Activated CD8-positive, alpha-beta memory T cell treated with anti-CD3 and anti-CD28 coated beads for 4 hours (primary cell): ENCODE measurements at places on chromosomes 16 and 17.
A peak's percentile ranks its signal among the peaks of the same experiment; 100 is the strongest.

DNA sequence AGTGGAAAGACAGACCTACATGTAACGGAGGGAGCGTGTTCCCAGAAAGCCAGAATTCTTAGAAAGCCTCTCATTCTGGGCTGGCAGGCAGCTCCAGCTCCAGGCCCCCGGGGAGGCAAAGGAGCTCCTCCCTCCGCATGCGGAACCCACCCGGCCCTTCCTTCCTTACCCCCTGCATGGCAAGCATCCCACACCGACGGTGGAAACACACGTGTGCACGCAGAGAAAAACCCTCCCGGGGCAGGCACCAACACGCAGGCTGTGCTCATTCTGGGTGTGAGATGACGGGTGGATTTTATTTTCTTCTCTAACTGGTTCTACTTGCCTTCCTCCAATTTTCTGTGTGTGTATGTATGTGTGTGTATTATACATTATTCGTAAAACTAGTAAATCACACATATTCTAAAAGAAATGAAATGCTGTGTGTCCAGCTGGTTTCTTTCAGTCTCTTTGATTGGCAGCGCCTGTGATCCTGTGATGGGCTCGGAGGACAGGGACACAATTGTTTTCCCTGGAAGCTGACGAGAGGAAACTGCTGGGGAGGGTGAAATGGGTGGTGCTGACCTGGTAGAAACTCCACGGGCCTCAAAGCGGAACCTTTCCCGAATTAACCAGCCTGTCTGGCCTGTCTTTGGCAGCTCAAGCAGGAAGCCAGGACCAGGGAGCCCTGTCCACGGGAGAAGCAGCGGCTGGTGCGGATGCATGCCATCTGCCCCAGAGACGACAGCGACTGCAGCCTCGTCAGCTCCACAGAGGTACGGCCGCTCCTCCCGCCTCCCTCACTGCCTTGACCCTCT lies 22.2 kb downstream of the CARD14 start:
- DNase-seq = no peak

- no peak for DNase-seq
Observed at GRCh38 chr17:61239327-61239726, 160.3 kb upstream of the TBX2 start.

DNA sequence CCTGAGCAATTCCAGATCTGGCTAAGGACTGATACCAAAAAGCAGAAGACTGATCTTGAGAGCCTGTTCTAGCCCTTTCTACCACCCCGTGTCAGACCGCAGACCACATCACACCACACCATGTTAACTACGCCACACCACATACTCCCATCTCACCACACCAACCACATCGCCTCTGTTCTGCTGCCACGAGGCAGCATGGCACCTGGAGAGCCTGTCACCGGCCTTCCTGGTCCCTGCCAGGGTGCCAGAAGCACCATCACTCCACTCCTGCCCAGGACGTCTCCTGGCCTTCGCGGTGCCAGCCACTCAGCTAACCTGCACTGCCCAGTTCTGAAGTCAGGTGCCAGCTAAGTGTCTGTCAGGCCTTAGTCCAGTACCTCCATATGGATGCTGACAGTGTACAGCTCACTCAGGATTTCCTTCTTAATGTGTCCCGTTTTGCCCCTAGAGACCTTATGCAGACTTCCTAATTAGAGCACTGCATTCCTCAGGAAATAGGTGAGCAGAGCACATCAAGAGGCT lies 37.2 kb upstream of the BCAR1 start:
- peak; percentile 28 for DNase-seq

DNA sequence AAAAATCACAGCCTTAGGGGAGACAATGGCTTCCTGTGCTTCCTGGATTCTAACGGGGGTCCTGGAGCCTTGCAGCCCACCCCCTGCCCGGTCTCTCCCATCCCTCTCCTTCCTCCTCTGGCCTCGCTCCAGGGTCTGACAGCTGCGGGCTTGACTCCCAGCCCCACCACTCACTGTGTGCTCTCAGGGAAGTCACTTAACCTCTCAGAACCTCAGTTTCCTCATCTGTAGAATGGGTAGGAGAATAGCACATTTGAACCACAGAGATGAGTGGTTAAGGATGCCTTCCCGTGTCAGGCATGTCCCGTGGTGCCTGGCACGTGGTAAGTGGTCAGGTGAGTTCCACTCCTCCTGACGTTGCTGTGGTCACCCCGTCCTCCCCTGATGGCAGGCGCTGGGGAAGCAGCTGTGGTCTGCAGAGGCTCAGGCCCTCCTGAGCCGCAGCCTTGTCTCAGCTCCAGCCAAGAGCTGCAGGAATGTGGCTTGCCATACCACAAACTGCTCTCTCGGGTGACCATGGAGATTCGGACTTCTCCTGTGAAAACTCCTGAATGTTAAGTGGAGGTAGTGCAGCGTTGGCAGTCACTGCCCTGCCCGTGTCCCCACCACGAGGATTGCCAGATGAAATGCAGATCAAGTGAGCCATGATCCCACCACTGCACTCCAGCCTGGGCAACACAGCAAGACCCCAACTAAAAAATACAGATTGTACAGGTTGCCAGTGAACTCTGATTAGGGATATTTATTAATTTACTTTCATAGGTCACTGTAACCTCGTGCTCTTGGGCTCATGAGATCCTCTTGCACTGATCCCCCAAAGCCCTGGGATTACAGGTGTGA lies 85.7 kb downstream of the NT5M start:
- no peak for DNase-seq

DNA sequence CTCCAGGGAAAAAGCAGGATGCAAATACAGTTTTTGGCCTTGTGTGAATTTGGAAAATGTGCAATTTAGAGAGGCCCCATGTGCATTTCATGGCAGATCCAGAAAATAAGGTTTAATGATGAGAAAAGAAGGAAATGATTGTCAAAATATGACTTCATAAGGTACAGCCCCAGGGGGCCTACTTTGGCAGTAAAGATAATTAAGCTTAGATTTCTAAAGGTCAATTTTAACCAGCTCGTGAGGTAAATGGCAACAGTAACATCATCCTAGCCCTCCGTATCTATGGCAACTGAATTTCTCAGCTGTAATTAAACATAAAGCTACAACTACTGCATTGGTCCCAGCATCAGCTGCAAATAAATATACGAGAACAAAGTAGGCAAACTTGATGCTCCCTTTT lies 30.0 kb upstream of the PRSS54 start:
- no peak for DNase-seq

DNA sequence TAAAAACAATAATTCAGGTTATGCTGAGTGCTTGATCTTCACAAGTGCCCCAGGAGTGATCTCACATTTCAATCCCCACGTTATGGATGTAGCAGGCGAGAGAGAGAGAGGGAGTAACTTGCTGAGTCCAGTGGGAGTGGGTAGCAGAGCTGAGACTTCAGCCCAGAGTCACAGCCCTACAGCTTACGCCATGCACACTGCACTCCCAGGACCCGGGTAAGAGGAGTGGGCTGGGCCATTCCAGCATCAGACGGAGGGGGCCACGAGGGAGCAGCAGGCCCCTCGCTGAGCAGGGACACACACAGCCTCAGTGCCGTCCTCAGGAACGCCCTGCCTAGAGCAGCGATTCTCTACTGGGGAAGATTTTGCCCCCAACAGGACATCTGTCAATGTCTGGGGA lies 9.8 kb upstream of the KIF19 start:
- no peak for DNase-seq

- DNase-seq = no peak
Observed at GRCh38 chr17:862582-862981, 80.4 kb downstream of the MRM3 start.

GRCh38 chr16:3305109-3306068 lies at the start of the genes TIGD7 and ZNF75A:
Gene TIGD7, minus strand, starts transcription at chr16:3305430. Its CDS starts 4,816 bp downstream, at chr16:3300614.
Gene ZNF75A, plus strand, starts transcription at chr16:3305497. Its CDS starts 2,932 bp downstream, at chr16:3308429.
- peak; percentile 72 for DNase-seq

DNA sequence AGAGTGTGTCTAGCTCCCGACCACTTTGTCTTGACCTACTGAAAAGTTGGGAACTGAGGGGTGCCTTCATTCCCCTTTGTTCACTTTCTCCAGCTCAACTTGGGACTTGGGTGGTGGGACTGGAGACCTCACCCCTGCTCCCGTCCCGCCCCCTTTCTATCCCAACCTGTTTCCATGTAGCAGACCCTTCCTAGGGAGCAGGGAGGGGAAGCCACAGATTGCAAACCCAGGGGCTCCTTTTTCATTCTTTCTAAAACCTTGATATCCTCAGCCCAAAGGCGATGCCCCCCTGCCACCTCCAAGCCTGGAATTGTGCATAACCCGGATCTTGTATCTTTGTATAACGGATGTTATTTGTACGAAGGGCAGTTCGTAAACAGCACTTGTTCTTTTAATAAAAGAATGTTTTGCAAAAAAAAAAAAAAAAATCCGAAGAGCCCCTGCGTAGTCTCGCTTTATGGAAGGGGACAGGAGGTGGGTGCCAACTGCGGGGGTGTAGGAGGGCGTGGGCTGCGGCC lies 714 bp upstream of the CISD3 start:
- DNase-seq = no peak

- no peak for DNase-seq
Observed at GRCh38 chr17:34793231-34793908, 167.9 kb downstream of the CCT6B start.

- DNase-seq = no peak
Observed at GRCh38 chr17:47225436-47225858, 16.3 kb downstream of the MYL4 start.

- no peak for DNase-seq
Observed at GRCh38 chr16:66008136-66008535, 358.4 kb upstream of the CDH5 start.

DNA sequence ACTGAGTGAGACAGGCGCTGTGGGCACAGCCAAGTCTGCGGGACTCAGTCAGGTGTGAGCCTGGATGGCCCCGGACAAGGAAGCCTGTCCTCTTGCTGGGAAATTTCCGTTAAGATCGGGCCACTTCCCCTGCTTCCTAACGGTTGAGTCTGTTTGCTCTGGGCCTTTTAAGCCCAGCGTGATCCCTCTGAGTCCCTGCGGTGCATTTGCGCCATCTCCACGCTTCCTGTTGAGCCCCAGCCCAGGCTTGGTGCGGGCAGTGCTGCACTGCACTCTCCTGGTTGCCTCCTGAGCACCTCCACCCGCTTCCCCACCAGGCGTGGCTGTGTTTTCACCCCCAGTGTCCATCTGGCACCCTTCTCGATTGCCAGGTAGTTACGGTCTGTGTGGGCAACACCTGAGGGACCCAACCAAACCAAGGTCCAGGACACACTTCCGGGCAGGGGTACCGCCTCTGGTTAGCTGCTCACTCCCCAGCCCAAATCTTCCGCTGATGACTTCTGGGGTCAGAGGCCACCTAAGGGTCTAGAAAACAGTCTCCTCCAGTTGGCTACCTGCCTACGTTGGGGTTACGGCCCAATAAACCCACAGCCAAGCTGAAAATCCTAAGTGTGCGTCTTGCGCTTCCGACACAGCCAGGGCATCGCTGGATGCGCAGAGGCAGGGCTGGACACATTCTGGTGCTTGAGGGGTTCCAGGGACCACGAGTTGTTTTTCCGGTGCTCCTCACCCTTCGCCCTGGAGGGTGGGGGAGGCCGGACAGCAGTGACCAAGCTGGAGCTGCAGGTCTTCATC lies 1.4 kb upstream of the SLC25A10 start:
- no peak for DNase-seq

DNA sequence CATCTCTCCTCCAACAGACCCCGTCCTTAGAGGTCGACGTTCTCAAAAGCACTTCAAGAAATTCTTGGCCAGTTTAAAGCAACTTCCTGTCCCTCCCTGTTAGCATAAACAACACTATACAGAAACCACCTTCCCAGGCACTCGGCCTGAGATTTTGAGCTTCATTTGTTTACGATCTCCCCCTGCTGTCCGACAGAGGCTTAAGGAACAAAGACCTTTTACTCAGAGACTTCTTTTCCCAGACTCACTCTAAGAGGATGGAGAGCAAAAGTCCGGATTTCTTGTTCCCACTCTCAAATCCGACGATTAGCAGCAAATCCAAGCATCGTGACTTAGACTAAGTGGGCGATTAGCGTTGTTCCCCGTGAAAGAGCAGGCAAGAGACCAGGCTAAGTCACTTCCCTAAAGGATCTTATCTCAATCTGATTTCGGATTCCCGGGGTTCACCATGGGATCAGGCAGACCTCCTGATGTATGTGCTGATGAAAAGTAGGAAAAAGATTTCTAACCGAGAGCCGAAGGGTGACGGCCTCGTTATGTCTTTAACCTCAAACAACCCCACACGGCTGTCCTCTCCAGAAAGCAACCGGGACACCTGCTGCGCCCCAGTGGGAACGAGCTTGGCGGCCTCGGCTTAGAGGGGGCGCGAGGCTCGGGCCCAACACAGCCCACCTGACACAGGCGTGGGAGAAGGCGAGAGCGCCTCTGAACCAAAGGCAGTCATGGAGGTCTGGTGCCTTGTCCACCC lies 598 bp downstream of the INPP5K start:
- peak; percentile 39 for DNase-seq

DNA sequence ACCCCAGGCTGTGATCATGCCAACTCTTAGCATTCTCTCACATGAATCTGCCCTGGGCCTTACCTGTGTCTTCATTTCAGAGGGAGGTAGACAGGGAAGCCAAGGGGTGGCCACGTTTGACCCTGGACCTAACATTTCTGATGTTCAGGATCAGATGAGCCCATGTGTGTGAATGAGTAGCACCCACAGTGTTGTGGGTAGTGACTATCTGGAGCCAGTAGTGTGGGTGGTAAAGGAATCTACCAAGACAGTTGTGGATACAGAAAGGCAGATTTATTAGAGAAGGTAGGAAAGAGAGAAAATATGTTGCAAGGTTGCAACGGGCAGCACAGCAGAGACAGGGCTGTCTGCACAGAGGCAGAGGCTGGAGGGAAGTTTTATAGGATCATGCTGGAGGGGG lies 60.5 kb downstream of the TK2 start:
- DNase-seq = no peak

GRCh38 chr17:74860229-74860871 lies 665 bp upstream of the GRIN2C start:
- DNase-seq = no peak

- DNase-seq = no peak
Observed at GRCh38 chr17:77353684-77354419, 213.1 kb downstream of the SEC14L1 start.

DNA sequence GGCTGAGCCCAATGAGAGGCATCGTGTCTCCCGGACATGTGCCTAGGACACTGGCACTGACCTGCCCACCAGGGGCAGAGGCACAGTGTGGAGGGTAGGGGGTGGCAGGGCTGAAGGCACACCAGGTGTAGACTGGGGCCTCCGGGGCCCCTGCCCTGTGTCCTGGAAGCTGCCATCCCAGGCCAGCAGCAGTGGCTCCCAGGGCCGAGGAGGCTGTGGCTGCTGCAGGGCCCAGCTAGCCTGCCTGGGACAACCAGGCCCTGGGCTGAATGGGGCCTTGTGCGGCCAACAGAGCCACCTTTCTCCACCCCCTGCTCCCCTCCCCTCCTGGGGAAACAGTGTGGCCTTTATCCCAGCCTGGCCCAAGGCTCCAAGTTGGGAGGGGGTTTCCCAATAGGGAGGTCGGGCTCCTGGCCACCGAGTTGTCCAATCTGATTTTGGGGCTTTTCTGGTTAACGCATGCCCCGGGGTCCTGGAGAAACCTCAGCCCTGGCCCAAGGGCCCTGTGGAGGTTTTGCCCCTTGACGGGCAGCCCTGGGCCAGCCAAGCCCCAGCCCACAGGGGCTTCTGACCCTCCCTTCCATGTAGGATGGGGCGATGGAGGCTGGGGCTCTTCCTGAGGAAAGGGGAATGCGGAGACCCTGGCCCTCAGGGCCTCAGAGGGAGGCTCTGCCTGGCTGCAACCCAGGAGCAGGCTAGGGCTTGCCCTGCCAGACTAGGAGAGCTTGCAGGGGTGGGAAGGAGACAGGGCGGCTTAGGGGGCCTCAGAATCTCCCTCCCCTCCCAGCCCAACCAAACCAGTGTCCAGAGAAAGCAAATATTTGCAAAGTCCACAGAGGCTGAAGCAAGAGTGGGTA lies 4.2 kb downstream of the MTSS2 start:
- DNase-seq = no peak
